ENCODE measurements at places on chromosomes 5 and 9. TPM values are rescaled to one million over a fixed set of nuclear protein-coding genes. Genes with fewer than 3 reads are reported as not detected.

DNA sequence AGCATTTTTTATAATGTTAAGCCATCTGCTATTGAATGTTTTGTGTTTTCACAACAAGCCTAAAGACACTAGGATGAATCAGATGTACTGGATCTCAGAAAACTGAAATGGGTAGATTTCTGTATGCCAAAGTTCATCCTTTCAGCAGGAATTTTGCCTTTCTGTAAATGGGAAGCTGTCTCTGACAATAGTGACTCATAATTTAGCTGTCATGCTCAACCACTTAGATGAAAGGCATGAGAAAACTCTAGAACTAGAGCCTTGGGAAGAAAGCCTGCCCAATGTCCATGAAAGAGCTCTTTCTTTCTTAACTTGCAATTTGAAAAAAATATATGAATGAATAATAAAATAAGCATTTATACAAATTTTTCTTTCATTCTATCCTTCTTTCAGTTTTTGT lies 616.0 kb upstream of the EDIL3 start:
- no peaks in the 10 kb centered on the region for H3K27me3 ChIP-seq
- DNase-seq, result no peak
- no peak overlapping the region for H3K4me3 ChIP-seq
- no peak overlapping the region for H3K27ac ChIP-seq
- no peaks in the 10 kb centered on the region for H3K4me1 ChIP-seq
- H3K36me3 ChIP-seq, result no peaks in the 10 kb centered on the region

Gene CYSRT1
- not detected for total RNA-seq

DNA sequence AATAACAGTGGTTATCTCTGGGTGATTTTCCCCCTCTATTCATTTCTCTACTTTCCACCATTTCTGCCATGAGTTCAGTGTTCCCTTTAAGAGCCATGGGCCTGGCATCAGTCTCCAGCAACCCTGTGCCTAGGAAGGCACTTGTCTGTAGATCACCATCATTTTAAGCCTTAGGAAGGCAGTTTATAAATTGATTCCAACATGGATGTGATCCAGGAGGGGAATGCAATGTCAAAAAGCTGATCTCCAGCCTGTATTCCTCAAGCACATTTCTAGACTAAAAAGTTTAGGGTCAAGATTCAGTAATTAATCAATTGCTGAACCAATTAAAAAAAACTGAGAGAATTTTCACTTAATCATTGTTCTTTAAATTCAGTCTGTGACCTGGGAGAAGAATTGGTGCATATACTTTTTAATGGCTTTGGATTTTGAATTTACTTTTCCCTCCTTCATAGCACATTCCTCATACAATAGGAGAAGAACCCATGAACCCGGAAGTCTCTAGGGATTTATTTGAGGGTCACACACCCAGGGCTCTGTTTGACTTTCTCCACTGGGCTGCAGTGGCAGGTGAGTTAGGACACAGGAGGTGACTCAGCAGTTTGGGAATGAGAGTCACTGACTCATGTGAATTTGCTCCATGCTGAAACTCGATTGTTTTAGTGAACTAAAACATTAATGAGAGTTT lies 6.1 kb upstream of the ERMP1 start:
- no peak overlapping the region for H3K27ac ChIP-seq
- no peaks in the 10 kb centered on the region for H3K27me3 ChIP-seq
- no peak overlapping the region for H3K4me3 ChIP-seq
- peaks cover 53% of the 10 kb centered on the region for H3K4me1 ChIP-seq
- DNase-seq, result no peak
- H3K36me3 ChIP-seq, result peaks cover 2% of the 10 kb centered on the region

- no peak overlapping the region for H3K4me3 ChIP-seq
- peaks cover 3% of the 10 kb centered on the region for H3K4me1 ChIP-seq
- no peak for DNase-seq
- H3K27me3 ChIP-seq, result peaks cover 37% of the 10 kb centered on the region
- no peak overlapping the region for H3K27ac ChIP-seq
- H3K36me3 ChIP-seq, result no peaks in the 10 kb centered on the region
Observed at GRCh38 chr5:7396713-7397454, 946 bp downstream of the ADCY2 start.

DNA sequence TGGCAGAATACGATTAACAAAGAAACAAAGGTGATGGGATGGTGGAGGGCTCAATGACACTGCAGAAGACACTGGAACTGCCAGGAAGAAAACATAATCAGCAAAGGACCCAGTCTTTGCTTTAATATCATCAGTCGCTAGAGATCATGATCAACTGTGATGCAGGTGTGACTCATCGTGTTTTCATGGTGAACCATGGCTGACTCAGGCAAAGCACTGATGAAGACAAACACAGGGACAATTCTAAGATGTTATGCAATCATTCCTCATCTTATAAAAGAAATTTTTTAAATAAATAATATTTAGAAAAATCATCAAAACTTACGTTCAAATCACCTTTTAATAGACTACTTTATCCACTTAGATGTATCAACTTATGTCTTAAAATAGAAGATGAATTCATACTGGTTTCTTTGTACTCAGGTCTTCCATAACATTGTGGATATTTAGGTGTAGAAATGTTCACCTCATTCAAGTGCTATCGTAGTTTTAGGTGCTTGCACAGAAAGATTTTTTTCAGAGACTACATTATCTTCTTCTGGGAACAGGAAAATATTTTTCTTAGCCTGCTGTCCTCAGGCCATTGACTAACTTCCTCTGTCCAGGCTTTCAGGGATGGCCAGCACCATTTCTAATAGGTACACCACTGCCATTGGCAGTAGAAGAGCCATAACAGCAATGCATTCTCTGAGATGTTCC lies 673.4 kb upstream of the MEF2C start:
- DNase-seq, result no peak
- no peaks in the 10 kb centered on the region for H3K36me3 ChIP-seq
- no peaks in the 10 kb centered on the region for H3K4me1 ChIP-seq
- no peak overlapping the region for H3K4me3 ChIP-seq

GRCh38 chr5:61526207-61526519 lies 194.1 kb downstream of the ZSWIM6 start:
- H3K4me3 ChIP-seq, result no peak overlapping the region
- H3K36me3 ChIP-seq, result peaks cover 22% of the 10 kb centered on the region
- H3K27me3 ChIP-seq, result no peaks in the 10 kb centered on the region
- H3K27ac ChIP-seq, result no peak overlapping the region

GRCh38 chr5:27038476-27038875 lies at the start of gene CDH9:
Gene CDH9, minus strand, starts transcription at chr5:27038586. Its CDS starts 50,253 bp downstream, at chr5:26988333.
- no peaks in the 10 kb centered on the region for H3K36me3 ChIP-seq
- H3K27ac ChIP-seq, result no peak within 1 kb of the TSS
- no peak within 1 kb of the TSS for H3K4me3 ChIP-seq
- no peak for DNase-seq

DNA sequence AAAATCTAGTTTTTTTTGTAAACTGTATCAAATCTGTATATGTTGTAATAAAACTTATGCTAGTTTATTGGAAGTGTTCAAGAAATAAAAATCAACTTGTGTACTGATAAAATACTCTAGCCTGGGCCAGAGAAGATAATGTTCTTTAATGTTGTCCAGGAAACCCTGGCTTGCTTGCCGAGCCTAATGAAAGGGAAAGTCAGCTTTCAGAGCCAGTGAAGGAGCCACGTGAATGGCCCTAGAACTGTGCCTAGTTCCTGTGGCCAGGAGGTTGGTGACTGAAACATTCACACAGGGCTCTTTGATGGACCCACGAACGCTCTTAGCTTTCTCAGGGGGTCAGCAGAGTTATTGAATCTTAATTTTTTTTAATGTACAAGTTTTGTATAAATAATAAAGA lies 24.3 kb downstream of the HMGCR start:
- no peak overlapping the region for H3K4me3 ChIP-seq
- DNase-seq, result no peak
- peaks cover 35% of the 10 kb centered on the region for H3K36me3 ChIP-seq
- H3K4me1 ChIP-seq, result no peaks in the 10 kb centered on the region
- no peaks in the 10 kb centered on the region for H3K27me3 ChIP-seq

DNA sequence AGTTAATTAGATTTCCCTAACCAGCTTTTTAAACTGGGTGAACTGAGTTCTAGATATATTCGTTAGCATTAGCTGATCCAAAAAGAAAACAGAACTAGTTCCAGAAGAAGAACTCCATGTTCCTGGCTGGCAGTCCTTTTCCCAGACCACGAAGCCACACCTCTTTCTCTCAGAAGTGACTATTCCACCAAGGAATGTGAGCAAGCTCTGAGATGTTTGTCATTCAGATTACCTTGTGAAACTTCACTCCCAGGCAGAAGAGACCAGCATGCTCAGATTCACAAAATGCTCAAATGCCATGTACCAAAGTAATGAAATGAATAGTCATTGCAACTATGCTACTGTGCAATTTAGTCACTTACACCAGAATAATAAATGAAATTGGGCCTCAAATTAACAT lies 4.4 kb upstream of the SSBP2 start:
- no peaks in the 10 kb centered on the region for H3K36me3 ChIP-seq
- no peak overlapping the region for H3K4me3 ChIP-seq

- H3K4me3 ChIP-seq, result peak overlapping the region; percentile 51
- H3K27ac ChIP-seq, result no peak overlapping the region
- no peaks in the 10 kb centered on the region for H3K36me3 ChIP-seq
- no peak for DNase-seq
- H3K27me3 ChIP-seq, result peaks cover 43% of the 10 kb centered on the region
Observed at GRCh38 chr5:78647838-78648358, 674 bp downstream of the LHFPL2 start.

Gene DELE1
- total RNA-seq, result 50.1 TPM

GRCh38 chr5:148924817-148925216 lies 98.4 kb downstream of the ADRB2 start:
- DNase-seq, result no peak
- H3K27ac ChIP-seq, result no peak overlapping the region
- H3K36me3 ChIP-seq, result no peaks in the 10 kb centered on the region

- no peak for DNase-seq
- peaks cover 26% of the 10 kb centered on the region for H3K4me1 ChIP-seq
- H3K27ac ChIP-seq, result no peak overlapping the region
- peaks cover 2% of the 10 kb centered on the region for H3K36me3 ChIP-seq
- no peak overlapping the region for H3K4me3 ChIP-seq
Observed at GRCh38 chr9:89719202-89719601, 114.4 kb downstream of the GADD45G start.

- no peaks in the 10 kb centered on the region for H3K27me3 ChIP-seq
- H3K4me3 ChIP-seq, result no peak overlapping the region
- no peaks in the 10 kb centered on the region for H3K36me3 ChIP-seq
- no peak overlapping the region for H3K27ac ChIP-seq
- DNase-seq, result no peak
- H3K4me1 ChIP-seq, result peaks cover under 1% of the 10 kb centered on the region
Observed at GRCh38 chr5:150492621-150493020, 15.3 kb upstream of the NDST1 start.

GRCh38 chr9:86676396-86676795 lies 270.9 kb downstream of the GAS1 start:
- no peaks in the 10 kb centered on the region for H3K36me3 ChIP-seq
- H3K4me1 ChIP-seq, result no peaks in the 10 kb centered on the region
- peaks cover 2% of the 10 kb centered on the region for H3K27me3 ChIP-seq
- no peak overlapping the region for H3K4me3 ChIP-seq
- DNase-seq, result no peak

GRCh38 chr5:31770998-31771397 lies 132.1 kb downstream of the PDZD2 start:
- no peaks in the 10 kb centered on the region for H3K4me1 ChIP-seq
- H3K27me3 ChIP-seq, result no peaks in the 10 kb centered on the region
- DNase-seq, result no peak
- no peaks in the 10 kb centered on the region for H3K36me3 ChIP-seq
- H3K4me3 ChIP-seq, result no peak overlapping the region
- no peak overlapping the region for H3K27ac ChIP-seq

- peaks cover 3% of the 10 kb centered on the region for H3K27me3 ChIP-seq
- no peaks in the 10 kb centered on the region for H3K36me3 ChIP-seq
- no peaks in the 10 kb centered on the region for H3K4me1 ChIP-seq
- no peak overlapping the region for H3K4me3 ChIP-seq
- no peak overlapping the region for H3K27ac ChIP-seq
Observed at GRCh38 chr5:173496129-173496882, 120.1 kb downstream of the BOD1 start.

Gene ADGRD2
- total RNA-seq, result not detected

DNA sequence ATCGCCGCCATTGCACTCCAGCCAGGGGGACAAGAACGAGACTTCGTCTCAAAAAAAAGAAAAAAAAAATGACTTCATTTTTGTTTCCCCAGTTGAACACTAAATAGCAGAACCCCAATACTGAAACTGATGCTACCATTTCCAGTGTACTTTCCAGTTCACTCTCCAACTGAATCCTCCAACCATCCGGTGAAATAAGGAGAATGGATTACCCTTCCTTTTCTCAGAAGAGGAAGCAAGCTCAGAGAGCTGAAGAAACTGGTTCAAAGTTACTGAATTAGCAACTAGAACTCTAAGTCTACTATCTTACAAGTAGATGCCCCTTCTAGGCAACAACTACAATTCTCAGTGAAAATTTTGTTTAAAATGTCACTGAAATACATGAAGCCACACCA lies 3.9 kb downstream of the FAM13B start:
- H3K27ac ChIP-seq, result peak overlapping the region; percentile 56
- H3K27me3 ChIP-seq, result no peaks in the 10 kb centered on the region
- H3K4me1 ChIP-seq, result peaks cover 73% of the 10 kb centered on the region
- peak overlapping the region; percentile 93 for H3K4me3 ChIP-seq
- no peak for DNase-seq

- no peaks in the 10 kb centered on the region for H3K27me3 ChIP-seq
- H3K4me3 ChIP-seq, result peak overlapping the region; percentile 49
- peak; percentile 55 for DNase-seq
- peaks cover 72% of the 10 kb centered on the region for H3K4me1 ChIP-seq
- peaks cover 48% of the 10 kb centered on the region for H3K36me3 ChIP-seq
- peak overlapping the region; percentile 89 for H3K27ac ChIP-seq
Observed at GRCh38 chr5:151153300-151153699, 4.3 kb downstream of the ANXA6 start.

GRCh38 chr5:148974642-148975327 lies 88.1 kb downstream of the SH3TC2 start:
- no peak overlapping the region for H3K27ac ChIP-seq
- H3K4me1 ChIP-seq, result no peaks in the 10 kb centered on the region
- H3K4me3 ChIP-seq, result no peak overlapping the region
- H3K36me3 ChIP-seq, result no peaks in the 10 kb centered on the region
- peaks cover 12% of the 10 kb centered on the region for H3K27me3 ChIP-seq
- DNase-seq, result no peak

Gene PCDHA8
- total RNA-seq, result not detected

DNA sequence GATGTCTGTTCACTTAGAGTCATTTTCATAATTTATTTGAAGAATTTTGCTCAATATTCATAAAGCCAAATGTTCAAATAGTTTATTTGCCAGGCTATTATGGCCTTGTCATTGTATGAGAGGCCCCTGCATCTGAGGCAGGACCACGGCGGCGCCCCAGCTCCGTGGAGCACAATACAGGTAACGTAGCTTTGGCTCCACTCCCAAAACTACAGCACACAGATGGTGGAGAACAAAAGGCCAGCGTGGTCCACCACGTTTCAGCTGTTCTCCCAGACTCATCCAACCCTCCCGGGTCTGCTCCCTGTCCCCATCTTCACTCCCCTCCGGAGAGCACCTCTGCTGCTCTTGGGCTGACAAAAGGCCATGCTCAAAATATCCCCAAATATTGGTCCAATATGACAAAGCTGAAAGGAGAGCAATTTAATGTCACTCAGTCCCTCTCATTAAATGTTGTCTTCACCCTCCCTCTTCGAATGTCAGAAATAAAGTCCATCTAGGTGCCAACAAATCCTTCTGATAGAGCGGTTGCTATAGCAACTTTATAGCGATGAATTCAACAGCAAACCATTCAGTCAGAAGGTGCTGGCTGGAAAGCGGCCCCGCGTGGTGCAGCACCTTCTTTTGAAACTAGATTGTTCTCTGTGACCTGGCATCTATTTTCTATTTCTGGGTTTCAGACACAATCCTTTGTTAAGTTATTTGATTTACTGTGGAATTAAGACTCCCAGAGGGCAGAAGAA lies 504.3 kb downstream of the ARHGEF28 start:
- H3K36me3 ChIP-seq, result no peaks in the 10 kb centered on the region
- no peaks in the 10 kb centered on the region for H3K4me1 ChIP-seq
- no peak overlapping the region for H3K27ac ChIP-seq
- H3K27me3 ChIP-seq, result peaks cover 7% of the 10 kb centered on the region

All from activated CD8-positive, alpha-beta T cell treated with anti-CD3 and anti-CD28 coated beads for 36 hours (primary cell).